Ecto neural progenitor cell (in vitro differentiated cells): ENCODE measurements at places on chromosomes 7 and 10.
A peak's percentile ranks its signal among the peaks of the same experiment; 100 is the strongest.

DNA sequence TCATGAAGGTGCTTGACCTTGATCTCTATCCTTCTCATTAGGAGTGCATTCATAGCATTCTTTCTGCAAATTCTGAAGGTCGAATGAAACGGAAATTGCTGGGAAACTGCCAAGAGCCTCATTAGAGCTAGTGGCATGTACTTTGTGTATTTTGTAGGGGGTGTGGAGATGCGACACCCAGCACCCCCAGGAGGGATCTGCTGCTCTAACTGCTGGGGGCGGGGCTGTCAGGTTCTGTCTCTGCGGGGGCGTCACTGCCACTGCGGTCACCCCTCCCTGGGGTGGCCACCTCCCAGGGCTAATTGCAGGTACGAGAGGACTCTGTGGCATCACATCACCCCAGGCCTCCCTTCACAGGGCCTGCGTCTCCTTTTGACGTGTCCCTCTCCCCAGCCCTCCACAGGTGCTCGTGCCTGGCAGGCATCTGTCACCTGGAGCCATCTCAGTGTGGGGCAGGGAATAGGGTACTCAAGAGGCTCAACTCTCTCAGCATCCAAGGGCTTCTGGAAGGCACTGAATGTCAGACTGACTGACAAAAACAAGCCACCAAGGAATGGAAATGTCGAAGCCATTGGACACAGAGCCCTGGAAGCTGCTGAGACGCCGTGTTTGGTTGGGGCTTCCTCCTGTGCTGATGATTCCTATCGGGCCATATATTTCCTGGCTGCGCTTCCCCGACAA lies 151.1 kb downstream of the ACTR3B start:
- DNase-seq, result no peak

- DNase-seq, result no peak
Observed at GRCh38 chr7:13336227-13336626, 648.8 kb downstream of the ARL4A start.

- DNase-seq, result no peak
Observed at GRCh38 chr7:32803406-32804141, 88.0 kb downstream of the KBTBD2 start.

- DNase-seq, result peak; percentile 9
Observed at GRCh38 chr7:76507723-76508406, 2.5 kb upstream of the UPK3B start.

GRCh38 chr10:11125004-11125403 lies 107.3 kb downstream of the CELF2 start:
- DNase-seq, result no peak

DNA sequence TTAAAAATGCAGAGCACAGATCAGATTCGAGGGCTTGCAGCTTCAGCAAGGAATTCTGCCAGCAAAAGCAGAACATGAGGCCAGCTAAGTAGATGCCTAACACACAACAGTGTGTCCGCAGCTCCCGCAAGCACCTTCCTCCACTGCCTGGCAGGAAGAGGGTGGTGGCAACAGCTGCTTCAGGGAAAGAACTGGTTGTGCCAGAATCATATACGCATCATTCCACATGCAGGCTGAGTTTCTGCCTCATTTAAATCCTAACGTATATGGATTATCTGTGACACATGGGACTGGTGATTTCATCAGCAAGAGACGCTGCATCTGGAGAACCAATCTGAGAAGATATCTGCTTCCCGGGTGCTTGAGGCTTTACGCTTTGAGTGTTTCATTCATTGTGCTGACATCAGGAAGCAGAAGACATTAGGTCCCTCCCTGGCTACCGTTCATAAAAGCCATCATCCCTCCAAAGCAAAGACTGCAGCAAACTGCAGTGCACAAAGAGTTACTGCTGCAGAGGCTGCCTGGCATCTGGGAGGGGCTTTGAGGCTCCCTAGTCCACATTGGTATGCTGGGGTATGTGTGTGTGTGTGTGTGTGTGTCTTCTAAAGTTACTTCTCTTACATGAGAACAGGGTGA lies 78.8 kb downstream of the FAM13C start:
- no peak for DNase-seq

GRCh38 chr10:84902553-84902952 lies 574.2 kb downstream of the CCSER2 start:
- DNase-seq, result no peak

DNA sequence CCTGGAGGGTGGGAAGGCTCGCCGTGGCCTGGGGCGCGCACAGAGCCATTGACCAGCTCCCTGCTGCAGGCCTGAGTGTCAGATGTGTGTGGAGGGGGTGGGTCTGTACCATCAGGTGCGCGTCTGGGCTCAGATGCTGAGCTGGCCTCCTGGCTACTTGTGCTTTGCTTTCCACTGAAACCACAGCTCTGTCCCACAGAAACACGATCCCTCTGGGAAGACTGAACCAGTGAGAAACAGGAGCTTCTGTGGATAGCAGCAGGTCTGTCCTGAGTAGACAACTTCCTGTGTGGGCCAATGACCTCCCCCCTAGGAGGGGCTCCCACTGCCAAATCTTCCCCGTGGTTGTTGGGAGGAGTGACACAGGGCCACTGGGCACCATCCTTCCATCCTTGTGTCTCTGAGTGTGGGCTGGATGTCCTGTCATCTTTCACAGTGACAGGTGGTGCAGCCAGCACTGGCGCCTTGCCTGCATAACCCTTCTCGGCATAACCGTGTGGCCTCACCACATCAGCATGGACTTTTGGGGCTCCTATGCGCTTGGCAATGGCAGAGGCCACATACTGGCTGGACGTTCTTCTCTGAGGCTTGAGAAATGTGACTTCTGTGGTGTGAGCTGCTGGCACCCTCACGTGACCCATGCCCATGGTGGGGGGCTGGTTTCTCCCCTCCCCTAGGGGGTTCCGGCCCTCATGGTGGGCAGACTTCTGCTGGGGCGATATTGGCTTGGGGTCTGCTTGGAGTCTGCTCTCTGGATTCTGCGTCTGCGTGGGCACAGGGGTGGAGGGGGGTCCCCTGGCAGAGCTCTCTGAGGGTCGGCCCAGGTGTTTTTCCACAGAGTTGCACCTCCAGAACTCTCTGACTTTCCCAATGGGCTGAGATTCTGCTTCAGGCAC lies 245.5 kb upstream of the GRB10 start:
- peak; percentile 39 for DNase-seq

DNA sequence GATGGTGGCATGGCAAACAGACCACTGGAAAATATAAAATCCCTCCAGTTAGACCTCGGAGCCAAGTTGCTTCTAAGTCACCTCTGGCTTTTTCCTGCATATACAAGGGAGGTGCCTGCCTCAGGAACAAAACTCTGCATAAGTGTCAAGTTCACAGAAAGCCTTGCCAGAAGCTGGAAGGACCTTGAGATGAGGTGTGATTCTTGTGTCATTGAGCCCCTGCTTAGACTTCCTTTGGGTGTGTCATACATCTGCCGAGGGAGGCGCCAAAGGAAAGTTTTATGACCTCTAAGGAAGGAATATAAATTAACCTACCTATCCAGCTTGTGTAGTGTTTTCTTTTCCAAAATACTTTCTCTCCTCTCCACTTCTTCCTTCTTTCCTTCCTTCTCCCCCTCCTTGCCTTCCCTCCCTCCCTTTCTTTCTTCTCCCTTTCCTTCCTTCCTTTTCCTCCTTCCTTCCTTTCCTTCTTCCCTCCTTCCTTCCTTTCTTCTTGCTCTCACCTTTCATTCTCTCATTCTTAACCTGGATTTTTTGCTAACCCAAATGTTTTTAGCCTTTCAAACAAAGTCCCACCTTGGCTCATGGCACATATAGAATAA lies 75.2 kb downstream of the TRIL start:
- no peak for DNase-seq

GRCh38 chr7:54992871-54993475 lies 25.8 kb upstream of the EGFR start:
- DNase-seq, result no peak

DNA sequence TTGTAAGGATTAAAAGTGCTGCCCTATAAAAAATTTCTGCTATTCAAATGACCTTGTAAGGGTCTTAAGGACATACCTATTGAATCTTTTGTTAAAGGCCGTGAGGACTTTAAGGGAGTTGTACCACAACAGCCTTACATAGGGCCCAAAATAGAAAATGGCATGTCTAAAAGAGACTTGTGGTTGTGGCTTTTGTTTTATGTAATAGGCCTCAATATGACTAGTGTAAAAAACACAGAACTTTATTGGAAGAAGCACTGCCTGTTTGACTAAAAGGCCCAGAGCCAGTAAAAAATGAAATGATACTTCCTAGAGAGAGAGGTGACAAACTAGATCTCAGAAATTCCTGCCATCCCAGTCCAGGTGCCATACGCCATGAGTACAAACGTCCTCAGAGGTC lies 286.6 kb downstream of the SEMA3D start:
- no peak for DNase-seq

DNA sequence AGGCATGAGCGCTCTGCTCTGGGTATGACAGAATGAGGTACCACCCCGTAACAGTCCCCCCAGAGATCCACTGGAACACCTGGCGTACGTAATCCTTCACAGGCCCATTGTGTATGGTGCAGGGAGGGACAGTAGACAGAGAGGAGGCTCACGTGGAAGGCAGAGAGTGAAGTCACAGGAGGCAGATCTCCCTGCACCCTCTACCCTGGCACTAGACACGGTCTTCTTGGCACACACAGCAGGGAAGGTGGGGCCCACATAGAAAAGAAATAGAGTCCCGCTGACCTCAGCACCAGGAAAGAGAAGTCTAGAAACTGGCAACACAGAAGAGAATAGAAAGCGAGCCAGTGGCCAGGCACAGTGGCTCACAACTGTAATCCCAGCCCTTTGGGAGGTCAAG lies 51.9 kb downstream of the SLC29A4 start:
- no peak for DNase-seq

DNA sequence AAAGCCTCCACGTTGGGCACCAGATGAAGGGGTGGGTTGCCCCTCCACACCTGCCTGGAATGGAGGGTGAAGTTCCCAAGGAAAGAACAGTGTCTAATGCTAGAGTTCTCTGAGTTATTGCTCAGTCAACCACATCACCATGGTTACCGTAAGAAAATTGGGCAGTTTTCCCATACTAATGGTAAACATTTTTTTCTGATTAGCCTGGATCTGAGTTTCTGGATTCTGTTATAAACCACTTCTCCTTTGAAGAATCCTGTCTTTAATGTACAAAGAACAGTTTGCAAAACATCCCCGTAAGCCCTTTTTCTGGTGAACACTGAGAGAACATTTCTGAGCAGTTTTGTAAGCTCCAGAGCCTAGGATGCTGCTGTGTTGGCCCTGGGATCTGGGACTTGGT lies 45.5 kb downstream of the ABCC2 start:
- no peak for DNase-seq

DNA sequence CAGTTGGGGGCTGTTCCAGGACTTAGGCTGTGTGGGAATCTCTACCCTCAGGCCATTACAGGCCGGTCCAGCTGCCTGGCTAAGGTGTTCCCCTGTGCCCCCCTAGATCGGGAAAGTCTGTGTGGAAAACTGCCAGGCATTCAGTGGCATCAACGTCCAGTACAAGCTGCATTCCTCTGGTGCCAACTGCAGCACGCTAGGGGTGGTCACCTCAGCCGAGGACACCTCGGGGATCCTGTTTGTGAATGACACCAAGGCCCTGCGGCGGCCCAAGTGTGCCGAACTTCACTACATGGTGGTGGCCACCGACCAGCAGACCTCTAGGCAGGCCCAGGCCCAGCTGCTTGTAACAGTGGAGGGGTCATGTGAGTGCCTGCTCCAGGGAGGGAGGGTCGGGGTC lies 27.1 kb upstream of the CSGALNACT2 start:
- DNase-seq, result no peak

GRCh38 chr10:404991-405390 lies 269.7 kb downstream of the ZMYND11 start:
- no peak for DNase-seq

- DNase-seq, result peak; percentile 100
Observed at GRCh38 chr7:75738975-75739795, 444 bp upstream of the HIP1 start.

DNA sequence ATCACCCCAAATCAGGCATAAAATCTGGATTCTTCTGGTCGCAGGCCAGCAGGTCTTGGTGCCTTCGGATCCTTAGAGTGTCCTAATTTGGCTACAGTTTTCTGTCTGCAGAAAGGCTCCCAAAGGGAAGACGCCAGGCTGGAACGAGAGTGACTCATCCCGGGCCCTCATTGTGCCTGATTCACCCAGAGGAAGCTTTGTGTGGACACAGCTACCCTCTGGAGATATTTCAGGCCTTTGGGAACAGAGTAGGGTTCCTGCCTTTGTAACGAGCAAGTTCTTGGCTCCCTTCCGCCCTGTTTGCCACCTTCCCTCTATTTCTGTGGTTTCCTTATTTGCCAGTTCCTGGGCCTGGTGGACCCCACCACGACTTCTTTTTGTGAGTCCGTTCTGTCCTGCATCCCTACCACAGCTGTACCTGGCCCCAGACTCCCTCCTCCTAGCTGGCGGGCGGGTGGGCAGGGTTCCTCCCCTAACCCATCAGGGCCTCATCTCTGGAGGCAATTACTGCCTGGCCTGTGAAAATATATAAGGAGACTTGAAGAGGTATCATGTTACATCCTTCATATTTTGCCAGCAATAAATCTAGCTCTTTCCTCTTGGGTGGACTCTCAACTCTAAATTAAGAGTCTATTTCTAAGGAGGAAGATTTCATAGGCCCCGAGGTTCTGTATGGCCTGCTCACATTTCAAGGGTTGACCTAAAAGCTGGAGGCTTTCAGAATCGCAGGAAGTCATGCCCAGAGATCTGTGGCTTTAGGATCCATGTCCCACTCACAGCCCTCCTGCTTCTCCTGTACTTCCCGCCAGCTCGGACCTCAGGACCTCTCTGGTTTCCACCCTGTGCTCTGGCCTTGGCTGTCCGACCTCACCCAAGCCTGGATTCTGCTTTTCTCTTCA lies 219.2 kb upstream of the ZNF32 start:
- DNase-seq, result no peak

DNA sequence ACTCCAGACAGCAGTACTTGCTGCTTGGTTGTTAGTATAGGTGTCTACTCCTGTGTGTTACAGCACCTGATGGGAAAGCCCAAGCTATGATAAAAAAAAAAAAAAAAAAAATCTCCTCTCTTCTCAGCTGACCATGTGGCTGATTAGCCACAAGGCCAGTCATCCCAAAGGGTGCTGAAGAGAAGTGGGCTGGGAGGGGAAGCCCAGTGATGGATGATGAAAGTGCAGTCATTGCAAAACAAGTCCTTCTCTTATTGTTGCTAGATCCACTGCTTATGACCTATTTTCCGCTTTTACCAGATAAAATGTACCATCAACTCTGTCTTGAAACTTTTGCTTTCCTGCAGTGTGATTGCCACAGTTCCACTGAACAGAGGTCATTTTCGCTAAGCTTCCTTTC lies 1092.5 kb upstream of the C7orf33 start:
- DNase-seq, result no peak

GRCh38 chr10:64103750-64104470 lies 582.7 kb downstream of the REEP3 start:
- no peak for DNase-seq

- DNase-seq, result no peak
Observed at GRCh38 chr7:109751241-109751640, 1181.6 kb downstream of the DNAJB9 start.
